ENCODE measurements at places on chromosomes 1 and 21. TPM values are rescaled to one million over a fixed set of nuclear protein-coding genes. Genes with fewer than 3 reads are reported as not detected.
A peak's percentile ranks its signal among the peaks of the same experiment; 100 is the strongest.

Gene CYP4A11
- not detected for total RNA-seq

Gene FCRLA
- not detected for total RNA-seq

Gene CFAP74
- total RNA-seq, result not detected

Gene GBP4
- 6.1 TPM for total RNA-seq

DNA sequence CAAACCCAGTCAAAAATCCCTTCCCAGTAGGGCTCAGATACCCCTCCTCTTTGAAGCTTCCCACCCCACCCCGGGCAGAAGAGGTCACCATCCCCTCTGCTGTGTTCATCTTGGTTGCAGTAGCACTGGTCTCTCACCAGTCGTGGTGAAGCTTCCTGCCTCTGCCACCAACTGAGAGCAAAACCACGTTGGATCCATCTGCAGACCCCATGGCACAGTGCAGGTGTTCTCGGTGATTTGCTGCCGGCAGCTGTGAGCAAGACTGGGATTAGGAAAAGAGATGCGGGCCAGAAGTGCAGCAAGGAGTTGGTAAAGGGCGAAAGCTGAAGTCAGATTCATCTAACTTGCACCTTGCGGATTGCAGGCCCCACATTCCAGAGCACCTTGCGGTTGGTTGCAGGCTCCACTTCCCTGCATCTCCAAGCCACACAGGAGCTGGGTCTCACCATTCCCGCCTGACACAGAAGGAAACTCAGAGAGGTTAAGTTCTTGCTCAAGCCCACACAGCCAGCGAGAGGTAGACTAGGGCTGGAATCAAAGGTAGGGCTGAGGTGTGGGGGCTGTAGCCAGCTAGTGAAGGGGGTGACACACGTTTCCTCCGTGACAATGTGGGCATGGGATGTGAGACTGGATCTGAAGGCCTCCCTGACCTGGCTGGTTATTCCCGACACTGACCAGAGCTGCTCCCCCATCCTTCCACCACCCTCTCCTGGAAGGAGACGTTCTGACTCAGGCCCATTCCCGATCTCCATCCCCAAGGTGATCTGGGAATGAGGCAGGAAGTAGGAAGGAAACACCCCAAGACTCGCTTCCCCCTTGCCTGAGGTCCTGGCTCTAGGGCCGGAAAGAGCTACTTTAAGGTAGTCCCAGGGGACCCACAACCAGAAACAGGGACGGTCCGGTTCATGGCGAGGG lies 3.3 kb upstream of the FAM110D start:
- H3K4me3 ChIP-seq, result no peak overlapping the region
- H3K36me3 ChIP-seq, result no peaks in the 10 kb centered on the region
- peaks cover 4% of the 10 kb centered on the region for H3K27me3 ChIP-seq
- no peak for DNase-seq
- no peaks in the 10 kb centered on the region for H3K4me1 ChIP-seq

DNA sequence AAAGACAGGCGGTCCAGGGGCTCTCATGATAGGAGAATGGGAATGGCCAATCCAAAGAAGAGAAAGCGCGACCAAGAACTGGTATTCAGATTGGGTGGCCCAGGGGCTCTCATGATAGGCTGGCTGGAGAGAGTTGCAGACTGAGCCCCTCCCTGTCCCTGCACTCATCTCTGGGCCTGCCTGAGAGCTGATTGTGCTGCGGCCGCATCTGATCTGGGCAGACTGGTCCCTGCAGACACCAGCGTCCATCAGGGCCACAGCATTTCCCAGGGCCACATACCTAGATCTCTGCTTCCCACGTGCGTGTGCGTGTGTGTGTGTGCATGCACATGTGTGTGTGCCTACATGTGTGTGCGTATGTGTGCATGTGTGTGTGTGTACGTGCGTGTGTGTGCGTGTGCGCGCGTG lies 30.4 kb upstream of the MAN1C1 start:
- DNase-seq, result no peak
- no peaks in the 10 kb centered on the region for H3K36me3 ChIP-seq
- no peak overlapping the region for H3K27ac ChIP-seq
- H3K4me3 ChIP-seq, result no peak overlapping the region
- H3K27me3 ChIP-seq, result no peaks in the 10 kb centered on the region

DNA sequence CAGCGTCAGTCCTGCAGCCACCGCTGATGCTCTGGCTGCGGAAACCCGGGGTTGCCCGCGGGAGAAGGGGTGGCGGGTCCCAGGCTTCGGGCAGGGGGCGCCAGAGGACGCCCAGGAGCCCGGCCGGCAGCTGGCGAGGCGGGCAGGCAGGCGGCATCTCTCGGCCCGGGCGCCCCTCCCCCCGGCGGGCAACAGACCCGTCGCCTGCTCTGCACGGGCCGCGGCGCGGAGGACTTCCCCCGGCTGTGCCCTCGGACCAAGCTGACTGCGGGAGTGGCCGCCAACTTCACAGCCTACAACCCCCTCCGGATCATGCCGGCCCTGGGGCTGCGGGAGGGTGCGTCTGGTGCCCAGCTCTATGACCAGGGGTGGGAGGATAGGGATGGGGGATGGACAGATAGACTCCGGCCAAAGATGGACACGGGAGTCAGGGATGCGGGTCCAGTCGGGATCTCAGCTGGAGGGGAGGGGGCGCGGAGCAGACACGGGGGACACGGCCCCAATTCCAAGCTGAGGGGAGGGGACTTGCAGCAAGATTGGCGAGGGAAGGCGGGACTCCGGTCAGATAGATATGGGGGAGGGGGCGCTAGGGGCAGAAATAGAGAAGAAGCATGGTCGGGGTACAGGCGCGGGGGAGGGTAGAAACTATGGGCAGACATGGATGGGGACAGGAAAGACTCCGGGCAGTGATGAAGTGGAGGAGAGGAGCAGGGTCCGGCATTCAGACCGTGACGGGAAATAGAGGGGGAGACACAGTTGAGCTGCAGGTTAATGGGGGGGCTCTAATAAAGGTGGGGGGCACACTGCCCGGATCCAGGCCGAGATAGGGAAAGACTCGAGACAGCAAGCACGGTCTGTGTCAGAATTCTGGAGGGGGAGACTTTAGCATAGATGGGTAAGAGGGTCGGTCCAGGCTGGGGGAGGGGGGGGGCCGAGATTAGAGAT lies 1.1 kb downstream of the ADGRB2 start:
- H3K4me1 ChIP-seq, result peaks cover 4% of the 10 kb centered on the region
- H3K27ac ChIP-seq, result no peak overlapping the region
- DNase-seq, result peak; percentile 68
- H3K4me3 ChIP-seq, result peak overlapping the region; percentile 37
- H3K27me3 ChIP-seq, result no peaks in the 10 kb centered on the region
- no peaks in the 10 kb centered on the region for H3K36me3 ChIP-seq
